Fibroblast of skin of back (primary cell): ENCODE measurements at places on chromosomes 11 and 22.

DNA sequence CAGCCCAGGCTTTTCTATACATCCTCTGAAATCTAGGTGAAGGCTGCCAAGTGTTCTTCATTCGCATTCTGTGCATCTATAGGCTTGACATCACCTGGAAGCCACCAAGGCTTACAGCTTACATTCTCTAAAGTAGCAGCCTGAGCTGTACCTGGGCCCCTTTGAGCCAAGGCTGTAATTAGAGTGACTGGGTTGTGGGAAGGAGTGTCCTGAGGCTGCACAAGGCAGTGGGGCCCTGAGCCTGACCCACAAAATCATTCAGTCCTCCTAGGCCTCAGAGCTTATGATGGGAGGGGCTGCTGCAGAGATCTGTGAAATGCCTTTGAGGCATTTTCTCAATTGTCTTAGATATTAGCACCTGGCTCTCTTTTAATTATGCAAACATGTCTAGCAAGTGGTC, 33.0 kb upstream of the RDX start:
- no peak for DNase-seq

- DNase-seq, result no peak
Measured at GRCh38 chr11:18692941-18693760, 5.4 kb upstream of the TMEM86A start.

DNA sequence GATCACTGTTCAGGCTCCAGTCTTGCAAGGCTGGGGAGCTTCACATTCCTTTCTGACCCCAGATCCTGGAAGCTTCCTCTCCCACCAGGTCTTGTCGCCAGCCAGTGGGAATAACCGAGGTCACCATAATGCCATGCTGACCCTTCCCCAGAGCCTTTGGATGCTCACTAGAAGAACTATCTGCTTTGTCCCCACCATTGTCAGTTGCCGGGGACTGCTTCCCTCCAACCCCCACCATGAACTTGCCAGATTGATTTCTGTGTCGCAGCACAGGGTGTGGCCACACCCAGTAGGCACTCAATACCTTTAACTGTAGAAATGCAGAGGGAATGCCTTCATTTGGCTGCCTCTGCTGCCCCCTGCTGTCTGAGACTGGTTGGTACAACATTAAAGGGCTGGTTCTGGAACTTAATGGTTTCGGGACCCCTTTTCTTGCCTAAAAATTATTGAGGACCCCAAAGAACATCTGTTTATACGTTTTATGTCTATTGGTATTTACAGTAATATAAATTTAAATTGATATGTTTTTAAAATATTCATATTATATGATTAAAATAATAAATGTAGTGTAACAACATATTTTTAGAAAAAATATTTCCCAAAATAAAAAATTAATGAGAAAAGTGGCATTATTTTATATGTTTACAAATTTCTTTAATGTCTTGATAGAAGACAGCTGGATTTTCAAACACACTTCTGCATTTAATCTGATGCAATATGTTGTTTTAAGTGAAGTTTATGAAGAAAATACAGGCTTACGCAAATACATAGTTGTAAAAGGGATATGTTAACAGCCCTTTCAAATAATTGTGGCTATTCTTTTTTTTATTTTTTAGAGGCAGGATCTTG, 6.7 kb upstream of the GDPD5 start:
- DNase-seq, result peak; percentile 63

- peak; percentile 24 for DNase-seq
Measured at GRCh38 chr11:18171377-18172000, 1.1 kb upstream of the MRGPRX4 start.

DNA sequence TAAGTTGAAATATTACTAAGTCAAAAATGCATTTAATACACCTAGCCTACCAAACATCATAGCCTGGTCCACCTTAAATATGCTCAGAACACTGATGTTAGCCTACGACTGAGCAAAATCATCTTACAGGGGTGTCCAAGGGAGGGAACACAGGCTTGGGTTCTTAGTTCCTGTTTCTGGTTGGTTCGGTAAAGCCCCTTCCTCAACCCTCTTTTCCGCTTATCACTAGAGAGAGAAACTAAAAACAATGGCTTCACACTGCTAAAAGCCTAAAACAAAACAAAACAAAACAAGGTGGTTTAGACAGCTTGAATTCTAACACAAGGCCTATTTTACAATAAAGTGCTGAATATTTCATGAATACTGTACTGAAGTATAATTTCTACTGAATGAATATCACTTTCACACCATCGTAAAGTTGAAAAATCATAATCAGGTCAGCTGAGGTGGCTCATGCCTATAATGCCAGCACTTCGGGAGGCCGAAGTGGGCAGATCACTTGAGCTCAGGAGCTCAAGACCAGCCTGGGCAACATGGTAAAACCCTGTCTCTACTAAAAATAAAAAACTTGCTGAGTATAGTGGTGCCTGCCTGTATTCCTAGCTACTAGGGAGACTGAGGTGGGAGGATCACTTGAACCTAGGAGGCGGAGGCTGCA, 118.0 kb downstream of the SIK3 start:
- DNase-seq, result no peak

GRCh38 chr22:34814260-34815025, 251.5 kb upstream of the ISX start:
- peak; percentile 5 for DNase-seq

DNA sequence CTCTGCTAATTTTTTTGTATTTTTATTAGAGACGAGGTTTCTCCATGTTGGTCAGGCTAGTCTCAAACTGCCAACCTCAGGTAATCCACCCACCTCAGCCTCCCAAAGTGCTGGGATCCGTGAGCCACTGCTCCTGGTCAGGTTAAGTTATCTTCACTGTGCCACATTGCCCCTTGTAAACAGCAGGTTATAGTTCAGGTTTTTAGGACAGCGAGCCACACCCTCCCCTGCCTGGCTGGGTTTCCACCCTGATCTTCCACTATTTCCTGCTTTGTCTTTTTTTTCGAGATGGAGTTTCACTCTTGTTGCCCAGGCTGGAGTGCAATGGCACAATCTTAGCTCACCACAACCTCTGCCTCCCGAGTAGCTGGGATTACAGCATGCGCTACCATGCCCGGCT, 16.1 kb downstream of the ACO2 start:
- no peak for DNase-seq

GRCh38 chr22:49087716-49088601, 739.7 kb downstream of the BRD1 start:
- DNase-seq, result no peak

DNA sequence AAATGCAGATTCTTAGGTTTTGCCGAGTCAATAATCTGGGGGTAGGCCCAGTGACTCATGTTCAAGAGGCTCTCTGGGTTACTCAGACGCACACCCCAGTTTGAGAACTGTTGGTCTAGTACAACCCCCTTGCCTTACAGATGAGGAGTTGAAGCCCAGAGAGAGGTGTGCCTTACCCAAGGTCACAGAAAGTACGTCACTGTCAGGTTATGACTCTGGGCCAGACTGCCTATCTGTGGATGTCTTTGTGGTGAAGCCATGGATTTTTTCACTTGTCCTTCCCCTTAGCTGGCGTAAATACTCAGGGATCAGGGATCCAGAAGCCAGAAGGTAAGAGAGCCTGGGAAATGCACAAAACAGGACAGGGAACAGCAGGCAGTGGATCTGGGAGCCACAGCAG, 25.2 kb upstream of the NECTIN1 start:
- no peak for DNase-seq

GRCh38 chr22:24134090-24134846, 47.0 kb upstream of the SUSD2 start:
- DNase-seq, result no peak

DNA sequence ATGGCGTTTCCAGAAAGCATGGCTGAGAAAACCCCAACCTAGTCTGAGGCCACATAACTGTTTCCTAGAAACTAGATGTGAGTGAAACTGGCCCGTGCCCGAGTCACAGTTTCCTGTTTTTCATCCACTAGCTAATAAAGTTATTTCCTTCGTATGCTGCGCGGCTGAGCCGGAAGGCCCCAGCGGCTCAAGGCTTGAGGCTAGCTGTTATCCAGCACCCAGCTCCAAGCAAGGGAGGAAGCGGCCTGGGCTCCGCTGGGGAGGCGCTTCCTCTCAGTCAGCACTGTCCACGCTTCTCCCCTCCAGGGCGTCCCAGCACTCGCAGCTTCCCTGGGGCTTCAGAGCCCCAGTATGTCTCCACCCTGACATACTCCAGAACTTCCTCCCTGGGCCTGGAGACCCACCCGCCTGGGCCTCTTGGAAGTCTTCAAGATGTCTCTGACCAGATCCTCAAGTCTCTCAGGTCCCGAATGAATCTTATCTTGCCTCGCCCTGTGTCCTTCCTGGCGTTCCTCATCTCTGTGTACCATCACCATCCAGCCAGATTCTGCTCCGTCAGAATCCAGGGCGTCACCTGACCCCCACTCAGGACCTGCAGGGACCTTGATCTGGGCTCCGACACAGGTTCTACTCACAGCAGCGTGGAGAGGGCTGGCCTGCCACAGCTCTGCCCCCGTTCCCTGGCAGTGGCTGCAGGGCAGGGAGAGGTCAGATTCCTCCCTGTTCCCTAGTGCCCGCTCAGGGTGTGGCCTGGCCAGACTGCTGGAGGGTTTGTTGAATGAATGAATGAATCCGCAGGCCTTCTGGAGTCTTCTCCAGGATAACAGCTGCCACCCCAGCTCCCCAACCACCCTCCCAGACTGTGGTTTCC, 81.9 kb downstream of the LRRC32 start:
- DNase-seq, result peak; percentile 28

DNA sequence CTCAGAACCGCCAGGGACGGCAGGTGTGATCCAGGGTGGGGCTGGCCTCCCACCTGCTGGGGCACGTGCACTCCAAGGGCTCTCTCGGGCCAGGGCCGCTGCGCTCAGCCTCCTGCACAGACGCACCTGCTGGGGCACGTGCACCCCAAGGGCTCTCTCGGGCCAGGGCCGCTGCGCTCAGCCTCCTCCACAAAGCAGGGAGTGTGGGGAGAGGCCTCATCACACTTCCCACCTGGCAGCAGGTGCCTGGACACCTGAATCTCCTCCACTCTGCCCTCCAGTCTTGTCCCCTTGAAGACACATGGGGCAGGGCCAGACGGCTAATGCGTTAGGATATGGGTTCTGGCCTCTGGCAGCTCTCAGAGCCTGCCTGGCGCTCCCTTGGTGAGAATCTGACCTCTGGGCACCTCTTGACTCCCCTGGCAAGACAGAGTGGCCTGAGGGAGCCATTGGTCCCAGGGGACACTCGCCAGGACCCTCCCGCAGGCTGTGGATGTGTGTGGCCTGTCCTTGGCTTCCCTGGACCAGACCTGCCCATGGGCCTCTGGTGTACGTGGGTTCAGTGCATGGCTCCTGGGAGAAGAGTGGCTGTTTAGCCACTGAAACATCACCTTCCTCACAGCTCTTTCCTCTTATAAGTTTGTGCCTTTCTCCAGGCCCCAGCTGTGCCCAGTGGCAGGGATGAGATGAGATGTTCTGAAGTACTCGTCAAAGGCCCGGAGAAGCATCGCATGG, 73.5 kb downstream of the BRD1 start:
- no peak for DNase-seq

GRCh38 chr11:112744041-112744440, 217.2 kb upstream of the NCAM1 start:
- DNase-seq, result no peak

- DNase-seq, result peak; percentile 41
Measured at GRCh38 chr22:19970479-19971275, 29.1 kb upstream of the TXNRD2 start.

DNA sequence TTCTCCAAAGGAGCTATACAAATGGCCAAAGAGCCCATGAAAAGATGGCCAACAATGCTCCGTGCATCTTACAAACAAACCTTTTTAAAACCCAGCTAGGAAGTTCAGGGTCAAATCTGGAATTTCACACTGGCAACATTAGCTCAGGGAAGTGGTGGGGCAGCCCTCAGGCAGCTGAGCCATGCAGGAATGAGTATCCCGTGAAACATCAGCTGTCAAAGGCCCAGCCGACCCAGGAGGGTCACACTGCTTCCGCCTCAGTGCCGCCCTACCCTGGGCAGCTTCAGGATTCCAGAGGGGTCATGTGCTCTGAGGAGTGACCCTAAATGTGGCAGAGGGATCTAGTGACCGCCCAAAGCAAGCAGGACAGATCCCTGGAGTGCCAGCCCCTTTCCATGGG, 73.4 kb downstream of the LINC01488 start:
- no peak for DNase-seq
